ENCODE measurements at places on chromosomes 4 and X.

DNA sequence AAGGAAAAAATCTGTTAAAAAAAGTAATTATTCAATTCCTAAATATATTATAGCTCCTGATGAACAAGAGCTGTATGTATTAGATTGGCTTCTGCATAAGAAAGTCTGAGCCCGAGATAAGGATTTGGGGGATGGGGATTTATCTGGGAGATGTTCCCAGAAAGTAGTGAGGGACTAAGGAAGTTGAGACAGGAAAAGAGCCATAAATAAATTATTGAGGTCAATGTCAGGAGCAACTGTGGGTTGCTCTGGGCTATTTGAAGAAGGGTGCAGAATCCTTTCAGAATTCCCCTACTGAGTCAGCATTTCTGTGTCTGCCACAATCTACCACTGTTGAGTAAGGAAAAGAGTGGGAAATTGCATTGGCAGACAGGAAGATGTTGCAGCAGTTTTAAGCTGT is 3.1 kb upstream of the TDO2 start:
- no peak for DNase-seq

DNA sequence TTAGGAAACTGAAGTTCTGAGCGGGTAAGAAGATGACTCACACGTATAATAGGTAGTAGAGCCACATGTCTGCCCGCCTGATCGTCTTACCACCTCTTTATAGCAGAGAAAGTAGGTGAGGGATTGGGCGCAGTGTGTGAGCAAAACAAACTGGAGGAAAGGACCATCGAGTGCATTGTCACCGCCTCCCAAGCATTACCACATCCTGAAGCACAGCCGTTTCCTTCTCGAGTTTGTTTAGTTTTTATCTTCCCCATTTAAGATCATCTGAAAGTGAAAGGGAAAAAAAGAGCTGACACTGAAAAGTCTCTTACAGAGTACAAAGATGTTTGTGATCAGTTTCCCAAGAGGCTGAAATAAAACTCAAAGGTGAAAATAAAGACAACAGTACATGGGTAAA is 14.8 kb downstream of the PDK3 start:
- peak; percentile 44 for DNase-seq

GRCh38 chr4:37549041-37549440 is 137.1 kb downstream of the RELL1 start:
- no peak for DNase-seq

GRCh38 chr4:127134490-127134889 is 498.3 kb upstream of the INTU start:
- no peak for DNase-seq

GRCh38 chr4:74447636-74448233 is 2.8 kb downstream of the AREG start:
- DNase-seq = no peak

Measured in activated CD8-positive, alpha-beta memory T cell treated with anti-CD3 and anti-CD28 coated beads for 1 hour (primary cell).